Activated gamma-delta T cell treated with Interleukin-2 at 50 U/mL for 16 hours (primary cell): ENCODE measurements at places on chromosomes 1 and 21.
A peak's percentile ranks its signal among the peaks of the same experiment; 100 is the strongest.

GRCh38 chr1:106621853-106622252 is 434.6 kb upstream of the PRMT6 start:
- DNase-seq: no peak

DNA sequence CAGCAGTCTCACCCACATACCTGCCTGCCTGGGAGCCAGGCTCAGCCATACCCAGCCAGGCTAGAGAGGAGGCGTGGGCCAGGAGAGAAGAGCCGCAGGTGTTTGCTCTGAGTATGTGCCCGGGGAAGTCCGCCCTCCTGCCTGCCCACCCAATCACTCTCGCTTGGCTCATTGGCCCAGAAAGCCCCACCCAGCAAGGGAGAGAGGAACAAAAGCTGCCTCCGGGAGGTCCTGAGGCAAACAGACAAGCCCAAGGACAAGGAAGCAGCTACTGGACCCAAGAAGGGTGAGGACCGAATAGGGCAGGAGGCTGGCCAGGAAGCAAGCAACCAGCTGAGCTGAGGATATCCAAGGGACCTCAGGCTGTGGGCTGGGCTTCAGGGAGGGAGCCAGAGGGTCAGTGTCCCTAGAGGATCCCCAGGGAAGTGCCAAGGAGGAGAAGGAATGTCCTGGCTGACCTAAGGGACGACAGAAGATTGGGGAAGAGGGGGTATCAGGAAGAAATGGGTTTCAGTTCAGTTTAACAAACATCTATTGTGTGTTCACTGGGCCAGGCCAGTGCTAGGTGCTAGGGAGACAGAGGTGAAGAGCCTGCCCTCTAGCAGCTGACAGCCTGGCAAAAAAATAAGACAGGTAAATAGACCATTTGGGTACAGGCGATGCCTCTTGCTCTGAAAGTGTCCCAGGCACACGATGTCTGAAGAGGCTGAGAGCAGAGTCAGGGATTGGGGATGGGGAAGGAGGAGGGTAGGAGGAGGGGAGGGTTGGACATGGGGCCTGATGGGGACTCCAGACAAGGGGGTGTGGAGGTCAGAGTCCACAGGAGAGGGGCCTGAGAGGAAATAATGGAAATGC is at the start of gene GJB4:
Gene GJB4, plus strand, starts transcription at position 238 of the 855 bp plus-strand sequence. CDS start 1,515 bp downstream, outside the sequence.
- no peak for DNase-seq

- no peak for DNase-seq
Observed at GRCh38 chr1:65882076-65882475, 89.4 kb downstream of the PDE4B start.

DNA sequence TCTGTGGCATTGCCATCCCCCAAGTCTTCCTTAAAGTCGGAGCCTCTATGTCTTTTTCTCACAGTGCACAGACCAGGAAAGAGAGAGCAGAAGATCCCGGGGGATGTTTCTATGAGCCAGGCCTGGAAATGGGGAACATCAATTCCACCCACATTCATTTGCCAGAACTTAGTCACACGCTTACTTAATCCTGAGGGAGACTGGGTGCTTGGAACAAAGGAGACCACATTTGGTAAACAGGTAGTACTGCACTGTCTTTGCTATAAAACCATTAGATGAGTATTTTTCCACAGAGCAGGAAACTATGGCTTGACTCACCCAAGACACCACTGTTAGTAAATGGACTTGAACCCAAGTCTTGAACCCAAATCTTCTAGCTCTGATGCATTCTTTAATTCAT is 60.7 kb upstream of the CTTNBP2NL start:
- DNase-seq: no peak

- no peak for DNase-seq
Observed at GRCh38 chr1:91725989-91726721, 159.8 kb downstream of the TGFBR3 start.

DNA sequence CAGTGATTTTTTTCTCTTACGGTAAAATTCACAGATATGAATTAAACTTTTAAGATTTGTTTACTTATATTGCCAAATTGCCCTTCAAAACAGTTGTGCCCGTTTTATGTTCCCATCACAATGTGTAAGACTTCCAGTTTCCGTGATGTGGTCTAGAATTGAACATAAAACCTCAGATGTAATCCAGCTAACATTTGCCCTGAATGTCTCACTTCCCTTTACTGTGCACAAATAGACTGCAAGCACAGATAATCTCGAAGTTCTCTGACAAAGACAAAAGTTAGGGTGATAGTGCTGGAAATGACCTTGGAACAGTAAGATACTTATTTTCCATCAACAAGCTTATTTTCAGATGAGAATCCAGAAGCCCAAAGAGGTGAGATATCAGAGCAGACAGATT is 177.5 kb downstream of the ZZZ3 start:
- no peak for DNase-seq

DNA sequence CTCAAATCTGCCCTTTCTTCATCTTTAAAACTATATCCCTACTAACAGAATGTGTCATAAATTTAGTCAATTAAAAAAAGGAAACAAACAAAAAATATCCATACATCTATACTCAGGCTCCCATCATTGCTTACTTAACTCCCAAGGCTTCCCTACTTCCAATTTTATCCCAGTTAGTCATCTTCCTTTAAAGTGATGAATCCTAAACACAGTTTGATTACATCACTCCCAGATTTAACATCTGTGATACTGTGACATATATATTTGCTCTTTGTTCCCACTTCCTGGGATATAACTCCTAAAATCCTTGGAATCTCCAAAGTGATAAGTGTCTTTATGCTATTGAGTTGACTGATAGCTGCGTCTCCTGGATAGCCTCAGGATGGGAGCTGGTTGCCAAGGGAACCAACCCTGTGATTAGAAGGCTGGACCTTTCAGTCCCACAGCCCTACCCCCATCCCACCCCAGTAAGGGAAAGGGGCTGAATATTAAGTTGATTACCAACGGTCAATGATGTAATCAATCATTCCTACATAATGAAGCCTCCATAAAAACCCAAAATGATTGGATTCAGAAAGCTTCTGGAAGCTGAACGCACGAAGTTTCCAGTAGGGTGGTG is 21.6 kb downstream of the GLMN start:
- DNase-seq: no peak

- no peak for DNase-seq
Observed at GRCh38 chr1:94898491-94899385, 28.2 kb downstream of the CNN3 start.

DNA sequence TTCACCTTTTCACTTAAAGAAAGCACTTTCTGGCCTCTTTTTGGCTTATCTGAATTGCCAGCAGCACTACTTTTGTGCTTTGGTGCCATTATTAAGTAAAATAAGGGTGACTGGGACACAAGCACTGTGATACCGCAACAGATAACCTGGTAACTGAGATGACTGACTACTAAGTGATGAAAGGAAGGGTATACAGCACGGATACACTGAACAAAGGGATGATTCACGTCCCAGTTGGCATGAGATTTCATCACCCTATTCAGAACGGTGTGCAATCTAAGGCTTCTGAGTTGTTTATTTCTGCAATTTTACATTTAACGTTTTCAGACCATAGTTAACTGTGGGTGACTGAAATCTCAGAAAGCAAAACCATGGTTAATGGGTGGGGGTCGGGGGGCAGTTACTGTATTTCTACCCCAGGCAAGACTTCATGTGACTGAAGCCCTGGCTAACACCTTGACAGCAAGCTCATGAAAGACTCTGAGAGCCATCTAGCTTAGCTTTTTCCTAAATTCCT is 102.8 kb downstream of the CLIC6 start:
- no peak for DNase-seq

GRCh38 chr1:205496661-205497060 is 7.8 kb upstream of the CDK18 start:
- DNase-seq: no peak

DNA sequence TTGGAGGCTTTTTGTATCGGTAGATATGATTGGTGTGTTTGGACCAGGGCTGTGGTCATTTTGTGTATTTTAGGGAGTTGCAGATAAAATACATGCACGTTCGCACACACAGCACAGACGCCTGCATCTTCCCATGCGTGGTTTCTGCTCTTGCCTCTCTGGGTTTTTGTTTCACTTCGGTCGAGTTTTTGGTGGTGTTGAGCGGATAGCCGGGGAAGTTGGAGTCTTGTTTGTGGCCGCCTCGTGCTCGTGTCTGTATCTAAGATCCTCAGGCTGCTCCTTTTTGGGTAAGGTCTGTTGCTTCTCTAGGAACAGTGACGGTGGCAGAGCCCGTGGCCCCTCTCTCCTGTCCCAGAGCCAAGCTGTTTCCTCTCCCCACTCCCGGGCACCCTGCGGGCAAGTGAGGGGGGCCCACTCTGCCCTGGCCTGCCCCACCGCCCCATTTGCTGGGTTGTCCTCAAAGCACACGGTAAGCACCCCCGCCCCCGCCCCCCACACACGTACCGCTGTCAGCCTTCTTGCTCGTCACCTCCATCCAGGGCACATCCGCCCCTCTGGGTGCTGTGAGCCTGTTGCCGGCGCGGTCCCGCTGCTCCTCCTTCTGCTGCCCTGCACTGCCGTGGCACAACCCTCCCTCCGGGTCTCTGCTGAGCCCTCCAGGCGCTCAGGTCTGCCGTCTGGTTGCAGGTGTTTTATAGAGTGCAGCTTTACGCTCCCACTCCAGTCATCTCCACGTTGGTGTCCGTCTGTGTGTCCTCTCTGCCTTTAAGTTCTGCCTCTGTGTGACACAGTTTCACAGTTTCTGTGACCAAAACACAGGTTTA is 51.9 kb downstream of the AGPAT3 start:
- DNase-seq: peak; percentile 64

GRCh38 chr21:22288885-22289499 is 1290.8 kb downstream of the NCAM2 start:
- no peak for DNase-seq

DNA sequence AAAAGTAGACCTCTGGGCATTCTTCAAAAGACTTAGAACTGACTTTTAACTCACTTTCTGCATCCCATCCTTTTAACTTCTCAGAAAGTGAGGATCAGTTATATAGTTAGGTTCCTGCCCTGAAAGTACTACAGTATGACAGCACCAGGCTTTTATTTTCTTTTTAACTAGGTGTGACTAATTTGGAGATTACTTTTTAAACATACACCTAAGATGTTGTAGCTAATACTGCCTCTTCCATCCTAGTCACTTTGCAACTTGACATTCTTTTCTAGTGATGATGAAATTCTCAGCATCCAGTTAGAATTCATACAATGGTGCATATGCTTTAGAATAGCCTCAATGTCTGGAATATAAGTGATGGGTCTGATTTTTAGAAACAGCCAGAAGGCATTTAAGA is 24.6 kb downstream of the RUNX1 start:
- no peak for DNase-seq
